ENCODE measurements at places on chromosomes 1 and 21.
A peak's percentile ranks its signal among the peaks of the same experiment; 100 is the strongest.

DNA sequence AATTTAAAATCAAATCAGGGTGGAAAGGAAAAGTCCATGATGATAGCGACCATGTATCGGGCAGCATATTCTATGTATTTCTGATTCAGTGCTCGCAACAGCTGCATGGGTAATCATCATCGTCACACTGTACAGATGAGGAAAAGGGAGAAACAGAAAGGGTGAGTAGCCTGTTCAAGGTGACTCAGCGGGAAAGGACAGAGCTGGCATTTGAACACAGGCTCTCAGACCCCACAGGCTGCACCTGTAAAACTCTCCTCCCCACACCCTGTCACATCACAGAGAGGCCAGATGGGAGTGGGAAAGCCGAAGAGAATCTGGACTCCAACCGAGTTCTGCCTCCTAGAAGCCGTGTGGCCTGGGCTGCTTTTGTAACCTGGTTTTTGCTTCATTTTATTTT lies 14.0 kb downstream of the RUNX1 start:
- no peak for DNase-seq

DNA sequence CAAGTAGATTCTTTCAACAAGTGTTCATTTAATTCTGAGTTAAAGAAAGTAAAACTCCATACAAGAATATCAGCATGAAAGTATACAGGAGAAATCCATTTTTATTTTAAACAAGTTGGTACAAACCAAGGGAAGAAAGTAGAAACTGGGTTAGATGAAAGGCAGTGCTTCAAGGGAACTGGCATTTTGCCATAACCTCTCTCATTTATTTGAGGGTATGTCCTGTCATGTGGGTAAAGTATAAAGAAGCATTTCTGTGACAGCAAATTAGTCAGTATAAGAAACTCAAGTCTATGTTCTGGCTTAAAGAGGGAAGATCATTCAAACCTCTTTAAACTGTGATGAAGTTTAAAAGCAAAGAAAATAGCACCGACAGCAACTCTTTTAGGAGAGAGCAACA lies 32.0 kb downstream of the OLFM3 start:
- DNase-seq, result no peak

- DNase-seq, result peak; percentile 46
Observed at GRCh38 chr21:29299916-29300806, 1.4 kb downstream of the BACH1 start.

GRCh38 chr1:230121950-230122349 lies 54.9 kb downstream of the GALNT2 start:
- DNase-seq, result no peak
